ENCODE measurements at places on chromosomes 3 and 15.
A peak's percentile ranks its signal among the peaks of the same experiment; 100 is the strongest.

DNA sequence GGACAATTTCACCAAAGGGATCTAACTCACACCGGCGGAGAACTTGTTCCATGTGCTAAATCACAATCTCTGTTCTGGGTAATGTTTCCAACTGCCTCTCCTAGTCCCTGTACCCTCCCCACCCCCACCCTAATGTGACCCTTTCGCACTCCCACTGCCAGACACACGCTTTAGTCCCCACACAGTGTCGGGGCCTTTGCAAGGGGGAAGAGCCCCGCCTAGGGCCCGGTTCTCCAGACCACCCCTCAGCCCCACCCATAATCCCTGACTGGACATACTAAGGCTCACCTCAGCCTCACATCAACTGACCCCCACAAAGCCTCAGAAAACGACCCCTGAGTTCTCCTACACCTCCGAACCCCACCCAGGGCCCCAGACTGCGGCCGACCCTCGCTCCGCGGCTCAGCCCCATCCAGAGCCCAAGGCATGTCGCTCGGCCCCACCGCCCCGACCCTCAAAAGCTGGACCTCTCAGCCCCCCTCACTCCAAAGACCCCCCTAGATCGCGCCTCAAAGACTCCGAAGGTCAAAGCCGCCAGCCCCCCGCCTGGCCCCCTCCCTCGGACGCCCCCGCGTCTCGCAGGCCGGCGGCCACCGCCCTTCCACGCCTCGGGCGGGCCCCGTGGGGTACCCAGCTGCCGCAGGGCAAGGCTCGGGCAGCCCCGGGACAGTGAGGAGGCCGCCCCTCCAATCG lies 72.0 kb upstream of the MAP4 start:
- H3K36me3 ChIP-seq: no peaks in the 10 kb centered on the region
- H3K27ac ChIP-seq: peak overlapping the region; percentile 88
- no peaks in the 10 kb centered on the region for H3K27me3 ChIP-seq
- H3K4me3 ChIP-seq: peak overlapping the region; percentile 98

GRCh38 chr3:182052332-182052731 lies 340.6 kb downstream of the SOX2 start:
- no peak overlapping the region for H3K27ac ChIP-seq
- H3K4me3 ChIP-seq: no peak overlapping the region
- no peaks in the 10 kb centered on the region for H3K27me3 ChIP-seq

GRCh38 chr3:74328435-74328834 lies 286.0 kb downstream of the CNTN3 start:
- H3K27me3 ChIP-seq: no peaks in the 10 kb centered on the region
- DNase-seq: no peak
- H3K27ac ChIP-seq: no peak overlapping the region
- H3K36me3 ChIP-seq: no peaks in the 10 kb centered on the region
- H3K4me1 ChIP-seq: peaks cover 3% of the 10 kb centered on the region

DNA sequence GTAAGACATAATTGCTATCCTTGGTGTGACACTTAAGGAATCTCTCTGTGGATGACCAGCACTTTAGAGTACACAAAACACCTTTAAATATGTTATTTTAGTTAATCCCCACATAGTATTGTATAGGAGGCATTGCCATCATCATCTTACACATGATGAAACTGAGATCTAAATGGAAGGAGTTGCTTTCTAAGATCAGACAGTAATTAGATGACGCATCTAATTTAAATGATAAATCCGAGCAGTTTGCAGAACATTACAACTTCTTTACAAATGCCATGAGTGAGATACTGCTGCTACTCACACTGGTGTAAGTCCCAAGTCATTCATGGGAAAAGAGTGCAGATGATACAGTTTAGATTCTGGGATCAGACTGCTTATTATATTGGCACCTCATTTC lies 431.9 kb downstream of the MFSD1 start:
- H3K4me1 ChIP-seq: no peaks in the 10 kb centered on the region
- H3K36me3 ChIP-seq: no peaks in the 10 kb centered on the region

GRCh38 chr3:50297896-50298725 lies 1.1 kb downstream of the HYAL3 start:
- peak overlapping the region; percentile 67 for H3K4me3 ChIP-seq
- DNase-seq: peak; percentile 50

- H3K27ac ChIP-seq: no peak overlapping the region
- H3K4me1 ChIP-seq: peaks cover 2% of the 10 kb centered on the region
- H3K36me3 ChIP-seq: peaks cover 16% of the 10 kb centered on the region
These were observed 33.3 kb downstream of the TLE3 start for GRCh38 chr15:70064441-70064840.

DNA sequence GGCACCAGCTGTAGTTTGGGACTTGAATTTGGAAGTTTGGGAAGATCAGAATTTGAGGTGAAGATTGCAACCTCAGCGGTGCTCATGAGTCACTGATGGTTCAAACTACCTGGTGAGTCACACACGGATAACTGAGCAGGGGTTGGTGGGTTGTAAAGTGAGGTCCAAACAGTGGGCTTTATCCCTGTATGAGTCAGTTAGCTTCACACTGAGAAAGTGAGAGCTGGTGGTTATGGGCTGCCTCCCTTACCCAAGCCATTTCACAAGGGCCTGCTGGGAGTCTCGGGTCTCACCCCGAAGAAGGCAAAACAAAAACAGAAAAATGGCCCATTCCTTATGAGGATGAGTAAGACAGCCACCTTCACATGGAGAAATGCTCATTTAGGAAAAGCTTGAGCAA lies 77.0 kb downstream of the ITGA11 start:
- H3K4me3 ChIP-seq: no peak overlapping the region
- H3K4me1 ChIP-seq: no peaks in the 10 kb centered on the region
- H3K36me3 ChIP-seq: no peaks in the 10 kb centered on the region
- H3K27me3 ChIP-seq: no peaks in the 10 kb centered on the region
- no peak overlapping the region for H3K27ac ChIP-seq

GRCh38 chr3:15097891-15098290 lies 1.1 kb downstream of the RBSN start:
- H3K27me3 ChIP-seq: no peaks in the 10 kb centered on the region
- DNase-seq: no peak
- H3K4me1 ChIP-seq: peaks cover 14% of the 10 kb centered on the region

DNA sequence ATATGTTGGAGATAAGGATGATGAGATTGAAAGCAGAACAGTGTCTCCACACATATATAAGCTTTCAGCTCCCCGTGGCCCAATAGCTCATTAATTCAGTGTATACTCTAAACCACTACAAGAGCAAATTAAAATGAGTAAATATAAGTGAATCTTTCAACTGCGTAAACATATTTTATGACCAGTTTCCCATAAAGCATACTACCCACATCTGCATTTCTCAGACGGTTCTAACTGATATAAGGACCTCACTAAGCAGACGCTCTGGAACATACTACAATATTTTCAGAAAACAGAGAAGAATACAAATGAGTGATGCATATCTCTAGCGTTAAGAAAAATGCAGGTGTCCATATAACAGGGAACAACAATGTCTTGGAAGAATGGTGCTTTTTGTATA lies 73.2 kb downstream of the INO80 start:
- peaks cover 5% of the 10 kb centered on the region for H3K4me1 ChIP-seq
- H3K27ac ChIP-seq: peak overlapping the region; percentile 79
- no peak overlapping the region for H3K4me3 ChIP-seq
- no peaks in the 10 kb centered on the region for H3K27me3 ChIP-seq
- no peak for DNase-seq

GRCh38 chr3:138348754-138349739 lies 668 bp downstream of the MRAS start:
- no peak for DNase-seq
- peak overlapping the region; percentile 85 for H3K4me3 ChIP-seq
- H3K27ac ChIP-seq: peak overlapping the region; percentile 68
- peaks cover 1% of the 10 kb centered on the region for H3K4me1 ChIP-seq
- no peaks in the 10 kb centered on the region for H3K27me3 ChIP-seq
- H3K36me3 ChIP-seq: no peaks in the 10 kb centered on the region

- H3K4me1 ChIP-seq: no peaks in the 10 kb centered on the region
- DNase-seq: no peak
- no peak overlapping the region for H3K4me3 ChIP-seq
- no peaks in the 10 kb centered on the region for H3K36me3 ChIP-seq
- H3K27me3 ChIP-seq: no peaks in the 10 kb centered on the region
These were observed 24.9 kb downstream of the NAALADL2 start for GRCh38 chr3:174883881-174884675.

DNA sequence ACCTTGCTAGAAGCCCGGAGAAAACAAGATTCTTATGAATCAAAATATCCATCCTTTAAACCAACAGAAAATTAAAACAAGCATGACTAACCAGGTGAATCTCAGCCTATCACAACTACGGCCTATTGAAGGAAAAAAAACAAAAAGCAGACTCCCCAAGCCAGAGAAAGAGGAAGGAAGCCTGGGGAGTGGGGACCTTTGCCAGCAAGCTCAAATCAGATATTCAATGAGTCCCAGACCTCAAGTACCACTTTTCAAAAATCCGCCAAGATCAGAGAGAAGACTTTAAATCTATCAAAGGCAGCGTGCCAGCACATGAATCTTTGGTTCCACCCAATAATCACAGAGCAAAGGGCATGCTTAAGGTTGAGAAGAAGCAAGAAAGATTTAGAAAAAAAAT lies 253.8 kb downstream of the NTRK3 start:
- H3K4me3 ChIP-seq: no peak overlapping the region
- H3K36me3 ChIP-seq: no peaks in the 10 kb centered on the region
- no peak overlapping the region for H3K27ac ChIP-seq
- H3K4me1 ChIP-seq: no peaks in the 10 kb centered on the region
- no peaks in the 10 kb centered on the region for H3K27me3 ChIP-seq

GRCh38 chr3:20078194-20078714 lies 38.0 kb downstream of the KAT2B start:
- H3K4me1 ChIP-seq: peaks cover 3% of the 10 kb centered on the region
- DNase-seq: no peak
- H3K4me3 ChIP-seq: no peak overlapping the region
- H3K27me3 ChIP-seq: no peaks in the 10 kb centered on the region

DNA sequence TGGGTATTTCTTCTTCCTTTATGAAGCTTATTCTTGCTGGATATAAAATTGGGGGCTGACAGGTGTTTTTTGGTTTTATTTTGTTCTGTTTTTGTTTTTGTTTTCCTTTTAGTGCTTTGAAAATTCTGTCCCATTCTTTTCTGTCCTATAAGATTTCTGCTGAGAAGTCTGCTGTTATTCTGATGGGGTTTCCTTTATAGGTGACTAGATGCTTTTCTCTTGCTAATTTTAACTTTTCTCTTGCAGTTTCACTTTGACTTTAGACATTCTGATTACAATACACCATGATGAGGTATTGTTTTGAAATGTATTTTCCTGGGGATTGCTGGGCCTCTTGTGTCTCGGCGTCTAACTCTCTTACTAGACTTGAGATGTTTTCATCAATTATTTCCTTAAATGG lies 22.8 kb downstream of the TTC14 start:
- H3K4me3 ChIP-seq: no peak overlapping the region
- no peaks in the 10 kb centered on the region for H3K27me3 ChIP-seq
- H3K27ac ChIP-seq: no peak overlapping the region
- no peaks in the 10 kb centered on the region for H3K36me3 ChIP-seq
- DNase-seq: no peak
- no peaks in the 10 kb centered on the region for H3K4me1 ChIP-seq

DNA sequence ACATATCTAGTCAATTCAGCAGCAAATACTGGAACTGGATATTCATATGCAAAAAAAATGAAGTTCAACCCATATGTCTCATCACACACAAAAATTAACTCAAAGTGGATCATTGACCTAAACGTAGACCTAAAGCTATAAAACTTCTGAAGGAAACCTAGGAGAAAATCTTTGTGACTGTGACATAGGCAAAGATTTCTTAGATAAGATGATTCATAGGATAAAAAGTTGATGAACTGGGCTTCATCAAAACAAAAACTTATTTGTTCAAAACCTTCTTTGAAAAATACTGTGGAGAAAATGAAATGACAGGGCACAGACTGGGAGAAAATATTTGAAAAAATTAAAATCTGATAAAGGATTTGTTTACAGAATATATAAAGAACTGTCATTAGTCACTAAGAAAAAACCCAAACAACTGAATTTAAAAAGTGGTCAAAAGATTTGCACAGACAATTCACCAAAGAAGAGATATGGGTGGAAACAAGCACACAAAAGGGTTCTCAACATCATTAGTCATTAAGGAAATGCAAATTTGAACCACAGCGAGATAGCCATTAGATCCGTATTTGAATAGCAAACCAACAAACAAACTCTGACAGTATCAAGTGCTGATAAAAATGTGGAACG lies 62.8 kb downstream of the ITGB5 start:
- peaks cover 2% of the 10 kb centered on the region for H3K4me1 ChIP-seq
- H3K27me3 ChIP-seq: no peaks in the 10 kb centered on the region
- peaks cover 1% of the 10 kb centered on the region for H3K36me3 ChIP-seq
- no peak for DNase-seq
- no peak overlapping the region for H3K4me3 ChIP-seq

DNA sequence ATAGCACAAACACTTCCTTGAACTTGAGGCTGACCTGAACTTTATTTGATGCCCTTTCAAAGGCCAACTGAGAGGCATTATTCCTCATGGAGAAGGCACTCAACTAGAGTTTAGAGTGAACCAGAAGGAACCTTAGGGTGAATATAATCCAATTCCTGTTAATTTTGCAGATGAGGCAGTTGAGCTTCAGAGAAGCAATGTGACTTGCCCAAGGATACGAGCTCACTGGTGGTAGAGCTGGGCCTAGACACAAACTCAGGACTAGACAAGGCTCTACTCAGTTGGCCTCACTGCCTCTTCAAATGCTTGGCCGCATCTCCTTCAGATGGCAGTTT lies 172.7 kb upstream of the ADAMTS9 start:
- DNase-seq: no peak
- peaks cover 3% of the 10 kb centered on the region for H3K4me1 ChIP-seq
- no peak overlapping the region for H3K27ac ChIP-seq
- H3K4me3 ChIP-seq: no peak overlapping the region

- no peak overlapping the region for H3K27ac ChIP-seq
- DNase-seq: no peak
- H3K4me1 ChIP-seq: no peaks in the 10 kb centered on the region
- no peaks in the 10 kb centered on the region for H3K36me3 ChIP-seq
- H3K4me3 ChIP-seq: no peak overlapping the region
These were observed 752.3 kb downstream of the EPHA3 start for GRCh38 chr3:89859757-89860156.

- H3K36me3 ChIP-seq: no peaks in the 10 kb centered on the region
- H3K4me1 ChIP-seq: peaks cover 6% of the 10 kb centered on the region
- H3K27ac ChIP-seq: no peak overlapping the region
- no peak overlapping the region for H3K4me3 ChIP-seq
These were observed 4.4 kb upstream of the RASA2 start for GRCh38 chr3:141482245-141482922.

GRCh38 chr15:29860872-29861271 lies 38.6 kb upstream of the TJP1 start:
- no peak for DNase-seq
- H3K36me3 ChIP-seq: no peaks in the 10 kb centered on the region
- H3K4me1 ChIP-seq: peaks cover 2% of the 10 kb centered on the region
- H3K27ac ChIP-seq: no peak overlapping the region

GRCh38 chr3:102514241-102514640 lies 79.4 kb downstream of the ZPLD1 start:
- H3K27ac ChIP-seq: no peak overlapping the region
- DNase-seq: no peak
- H3K36me3 ChIP-seq: no peaks in the 10 kb centered on the region
- no peak overlapping the region for H3K4me3 ChIP-seq
- H3K4me1 ChIP-seq: no peaks in the 10 kb centered on the region
- no peaks in the 10 kb centered on the region for H3K27me3 ChIP-seq
